AG09309 (cell line): ENCODE measurements at places on chromosomes 1 and 21.

DNA sequence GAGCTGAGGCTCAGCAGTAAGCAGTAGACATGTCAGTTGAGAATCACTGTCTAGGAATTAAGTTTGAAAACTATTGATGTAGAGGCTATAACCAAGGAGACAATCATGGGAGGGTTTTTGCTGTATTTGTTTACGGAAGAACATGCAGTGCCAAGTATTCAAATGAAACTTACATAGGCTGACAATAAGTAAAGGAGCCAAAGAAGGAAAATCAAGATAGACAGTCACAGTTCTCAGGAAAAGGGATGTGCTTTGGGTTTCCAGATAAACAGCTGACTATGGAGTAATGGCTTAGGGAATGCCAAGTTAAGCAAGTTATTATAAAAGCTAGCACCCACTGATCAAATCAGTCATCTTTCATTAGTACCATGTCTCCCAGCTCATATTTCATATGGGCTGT is 21.5 kb downstream of the GNG12 start:
- DNase-seq = no peak

DNA sequence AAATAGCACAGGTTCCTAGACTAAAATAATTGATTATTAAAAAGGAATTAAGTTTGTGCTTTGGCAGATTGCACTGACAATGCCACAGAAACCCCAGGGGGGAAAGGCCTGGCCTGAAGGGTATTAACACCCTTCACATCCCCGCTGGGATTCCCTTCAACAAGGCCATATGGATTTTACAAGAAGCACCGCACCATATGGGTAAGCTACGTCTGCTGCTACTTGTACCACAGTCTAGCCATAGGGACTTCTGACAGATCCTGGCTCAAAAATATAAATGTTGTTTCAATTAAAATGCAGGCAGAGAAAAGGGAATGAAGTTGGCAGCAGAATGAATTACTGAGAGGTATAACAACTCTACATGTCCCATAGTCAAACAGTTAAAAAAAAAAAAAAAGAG is 101.0 kb downstream of the DENND1B start:
- no peak for DNase-seq

- DNase-seq = no peak
These were observed 140.3 kb downstream of the ZC3H11B start for GRCh38 chr1:219472596-219472995.

DNA sequence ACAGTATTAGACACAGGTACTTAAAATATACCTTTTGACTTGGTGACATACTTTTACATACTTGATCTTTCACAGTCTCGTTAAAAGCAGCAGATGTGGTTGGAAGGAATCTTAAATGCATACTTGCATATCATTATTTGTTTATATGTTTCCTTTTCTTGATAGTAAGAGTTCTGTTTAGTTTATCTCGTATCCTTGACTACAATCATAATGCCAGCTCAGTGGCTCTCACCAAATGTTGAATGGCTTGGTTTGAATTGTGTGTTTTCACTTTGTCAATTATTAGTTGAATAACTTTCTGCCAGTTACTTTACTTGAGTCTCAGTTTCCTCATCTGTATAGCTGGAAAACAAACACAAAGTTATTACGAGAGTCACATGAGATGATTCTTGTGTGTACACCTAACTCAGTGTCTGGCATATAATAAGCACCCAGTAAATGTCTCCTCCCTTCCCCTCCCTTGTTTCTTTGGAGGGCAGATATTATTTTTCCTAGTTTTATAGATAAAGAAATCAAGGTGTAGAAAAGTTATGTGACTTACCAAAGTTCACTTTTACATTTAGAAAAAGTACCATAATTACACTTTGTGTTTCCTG is 131.6 kb upstream of the IVNS1ABP start:
- no peak for DNase-seq
